ENCODE measurements at places on chromosomes 2 and 18.

DNA sequence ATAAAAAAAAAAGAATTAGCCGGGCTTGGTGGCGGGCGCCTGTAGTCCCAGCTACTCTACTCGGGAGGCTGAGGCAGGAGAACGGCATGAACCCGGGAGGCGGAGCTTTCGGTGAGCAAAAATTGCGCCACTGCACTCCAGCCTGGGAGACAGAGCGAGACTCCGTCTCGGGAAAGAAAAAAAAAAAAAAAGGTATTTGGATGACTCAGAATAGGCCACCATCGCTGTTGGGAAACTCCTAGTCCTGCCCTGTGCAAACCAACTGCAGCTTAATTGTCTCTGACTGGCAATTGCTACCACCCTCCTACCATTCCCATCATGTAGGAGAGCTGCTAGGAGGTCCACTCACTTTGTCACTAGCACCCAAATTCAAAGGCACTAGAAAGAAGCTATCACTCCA is 43.5 kb downstream of the ATP8B1 start:
- DNase-seq, result no peak

DNA sequence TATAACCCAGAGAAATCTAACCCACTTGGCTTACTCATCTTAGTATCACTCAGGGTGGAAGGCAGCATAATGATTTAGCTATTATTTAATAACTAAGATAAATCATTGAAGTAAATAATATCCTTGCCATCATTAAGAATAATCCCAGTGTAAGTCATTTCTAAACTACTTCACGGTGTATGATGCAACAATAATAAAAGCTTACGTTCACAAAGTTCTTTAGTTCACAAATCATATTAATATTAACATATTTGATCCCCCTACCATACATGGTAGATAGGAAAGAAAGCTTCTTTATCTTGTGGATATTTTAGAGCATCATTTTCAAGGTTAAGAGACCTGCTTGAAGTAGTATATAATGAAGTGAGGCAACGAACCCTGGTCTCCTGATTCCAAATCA is 401.0 kb downstream of the NCKAP5 start:
- DNase-seq, result no peak

- no peak for DNase-seq
These were observed 232.0 kb downstream of the STK39 start for GRCh38 chr2:168015274-168015953.

DNA sequence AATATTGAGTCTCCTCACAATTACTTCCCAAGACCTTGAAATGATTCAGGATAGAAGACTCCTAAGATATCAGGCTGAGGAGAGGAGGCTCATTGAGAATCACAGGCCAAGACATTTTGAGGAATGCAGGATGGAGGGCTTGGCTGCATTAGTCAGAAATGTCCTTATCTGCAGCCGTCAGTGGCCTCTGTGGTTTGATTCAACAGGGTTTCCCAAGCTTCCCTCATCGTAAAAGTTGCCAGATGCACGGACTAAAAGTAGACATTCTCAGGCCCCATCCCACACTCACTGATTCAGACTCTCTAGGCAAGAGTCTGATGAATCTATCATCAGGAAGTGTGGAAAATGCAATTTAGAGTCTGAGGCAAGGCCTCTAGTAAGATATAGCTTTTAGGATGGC is 34.0 kb upstream of the TMEM178A start:
- DNase-seq, result no peak

GRCh38 chr18:50183556-50183955 is 11.4 kb downstream of the MYO5B start:
- no peak for DNase-seq

DNA sequence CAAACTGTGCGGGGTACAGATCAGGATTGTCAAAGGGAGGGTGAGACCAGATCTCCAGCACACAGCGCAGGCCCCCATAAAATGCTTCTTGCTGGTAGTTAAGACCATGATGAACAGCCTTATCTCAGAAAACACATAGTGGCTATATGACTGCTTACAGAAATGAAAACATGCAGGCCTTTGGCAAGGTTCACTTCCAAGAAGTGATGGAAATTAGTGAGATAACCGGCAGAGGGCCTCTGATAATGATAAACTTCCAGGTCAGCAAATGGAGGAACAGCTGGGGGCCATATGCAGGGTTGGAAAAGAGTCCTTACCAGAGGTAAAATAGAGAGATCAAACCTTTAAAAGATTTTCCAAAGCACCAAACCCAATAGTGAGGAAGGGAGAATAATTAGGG is 46.6 kb downstream of the CFAP221 start:
- DNase-seq, result no peak

- DNase-seq, result no peak
These were observed 61.9 kb downstream of the RDH14 start for GRCh38 chr2:18498531-18498930.
